ENCODE measurements at places on chromosomes 4 and X.

- DNase-seq = no peak
These were observed 158.5 kb downstream of the SH3KBP1 start for GRCh38 chrX:19728915-19729314.

DNA sequence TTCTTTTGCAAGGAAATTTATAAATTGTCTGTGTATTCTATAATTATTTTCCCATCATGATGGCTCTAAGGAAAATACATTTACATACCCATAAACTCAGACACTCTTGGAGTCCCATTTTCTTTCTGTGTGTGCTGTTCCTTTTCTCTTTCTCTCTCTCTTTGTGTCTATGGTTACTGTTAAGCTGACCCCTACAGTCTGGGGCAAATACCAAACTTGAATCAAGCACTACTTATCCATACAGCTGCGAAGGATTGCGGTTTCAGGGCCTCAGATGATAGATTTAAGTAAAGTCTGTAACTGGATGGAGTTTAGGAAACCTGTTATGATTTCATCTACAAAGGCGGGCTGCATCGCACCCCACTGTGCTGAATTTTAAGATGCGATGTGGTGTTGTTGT lies 150.2 kb downstream of the SHROOM3 start:
- no peak for DNase-seq

GRCh38 chr4:139692309-139693012 lies 26.8 kb downstream of the MGST2 start:
- no peak for DNase-seq

- DNase-seq = no peak
These were observed 3.2 kb downstream of the HTRA3 start for GRCh38 chr4:8272472-8273428.

- DNase-seq = peak; percentile 3
These were observed 768 bp upstream of the CDKL5 start for GRCh38 chrX:18424482-18425198.

DNA sequence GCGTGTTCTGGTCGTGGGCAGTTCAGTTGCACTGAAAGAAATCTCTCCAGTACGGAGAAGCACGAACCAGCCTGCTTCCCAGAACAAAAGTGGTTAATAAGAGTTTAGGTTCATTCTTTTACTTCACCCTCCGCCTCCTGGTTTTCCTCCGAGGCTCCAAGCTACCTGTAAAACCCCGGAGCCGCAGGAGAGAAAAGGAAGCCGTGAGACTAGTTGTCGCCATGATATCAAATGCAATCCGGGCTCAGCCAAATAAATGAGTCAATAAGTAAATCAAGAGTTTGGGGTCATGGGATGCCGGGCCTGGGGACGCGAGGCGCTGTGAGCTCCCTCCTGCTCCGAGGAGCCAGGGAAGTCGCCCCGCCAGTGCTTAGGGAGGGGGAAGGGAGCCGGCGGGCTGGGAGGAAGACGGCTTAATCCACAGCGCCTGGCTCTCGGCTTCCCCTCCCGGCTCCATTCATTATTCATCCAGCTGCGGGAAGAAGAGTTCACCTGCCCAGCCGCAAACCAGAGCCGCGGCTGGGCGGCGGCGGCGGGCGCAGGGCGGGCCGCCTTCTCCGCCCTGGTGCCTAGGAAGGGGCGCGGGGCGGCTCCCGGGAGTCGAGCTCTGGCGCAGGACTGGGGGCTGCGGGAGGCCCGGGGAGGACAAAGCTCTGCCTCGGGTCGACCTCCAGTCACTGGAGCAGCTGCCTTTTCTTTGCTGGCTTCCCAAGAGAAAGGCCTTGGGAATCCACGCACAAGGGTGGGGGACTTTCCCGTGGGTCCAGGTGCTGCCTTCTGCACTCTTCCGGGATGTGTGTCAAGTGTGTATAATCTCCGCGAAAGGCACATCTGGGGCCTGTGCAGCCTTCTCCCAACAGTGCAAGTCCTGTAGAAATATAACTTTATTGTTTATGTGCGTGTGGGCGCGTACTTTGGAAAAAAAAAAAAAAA lies 1.7 kb downstream of the FRAS1 start:
- DNase-seq = no peak

GRCh38 chrX:108264376-108264775 lies 172.8 kb downstream of the ATG4A start:
- no peak for DNase-seq

- no peak for DNase-seq
These were observed 11.6 kb upstream of the RAB28 start for GRCh38 chr4:13495753-13496152.

GRCh38 chr4:47120783-47121182 lies 89.4 kb downstream of the GABRB1 start:
- DNase-seq = no peak

DNA sequence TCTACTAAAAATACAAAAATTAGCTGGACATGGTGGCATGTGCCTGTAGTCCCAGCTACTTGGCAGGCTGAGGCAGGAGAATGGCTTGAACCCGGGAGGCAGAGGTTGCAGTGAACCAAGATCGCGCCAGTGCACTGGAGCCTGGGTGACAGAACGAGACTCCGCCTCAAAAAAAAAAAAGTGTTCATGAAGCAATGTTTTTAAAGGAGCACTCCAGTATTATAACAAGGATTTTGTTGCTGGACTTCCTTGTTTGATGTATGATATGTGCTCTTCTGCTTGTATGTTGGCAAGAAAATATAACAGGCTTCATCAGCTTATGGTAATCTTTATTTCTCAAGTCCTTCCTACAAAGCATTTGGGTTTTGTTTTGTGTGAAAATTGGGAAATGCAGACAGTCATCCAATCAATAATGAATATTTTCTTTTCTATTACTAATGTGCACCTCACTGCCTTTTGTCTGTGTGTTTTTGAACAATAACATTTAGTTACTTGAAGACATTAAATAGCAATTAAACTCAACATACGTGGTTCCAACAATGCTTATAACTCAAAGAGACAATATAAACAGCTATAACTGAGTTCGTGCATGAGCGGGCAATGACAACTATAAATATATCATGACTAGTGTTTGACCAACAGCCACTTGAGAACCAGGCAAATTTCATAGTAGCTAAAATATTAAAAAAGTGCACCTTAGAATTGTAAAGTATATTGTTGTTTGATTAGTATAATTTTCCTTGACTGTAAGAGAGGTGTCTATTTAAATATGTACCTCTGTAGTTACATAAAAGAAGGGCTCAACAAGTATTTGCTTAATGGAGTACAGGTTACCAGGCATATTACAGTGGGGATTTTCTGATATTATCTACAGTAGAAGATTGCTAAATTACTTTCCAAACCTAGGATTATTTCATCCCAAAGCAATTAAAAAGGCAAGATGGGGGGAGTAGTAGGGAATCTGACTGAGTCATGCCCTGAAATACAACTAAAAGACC lies 210.7 kb downstream of the PPP3CA start:
- DNase-seq = no peak

GRCh38 chr4:10722957-10723356 lies 38.4 kb upstream of the CLNK start:
- no peak for DNase-seq

DNA sequence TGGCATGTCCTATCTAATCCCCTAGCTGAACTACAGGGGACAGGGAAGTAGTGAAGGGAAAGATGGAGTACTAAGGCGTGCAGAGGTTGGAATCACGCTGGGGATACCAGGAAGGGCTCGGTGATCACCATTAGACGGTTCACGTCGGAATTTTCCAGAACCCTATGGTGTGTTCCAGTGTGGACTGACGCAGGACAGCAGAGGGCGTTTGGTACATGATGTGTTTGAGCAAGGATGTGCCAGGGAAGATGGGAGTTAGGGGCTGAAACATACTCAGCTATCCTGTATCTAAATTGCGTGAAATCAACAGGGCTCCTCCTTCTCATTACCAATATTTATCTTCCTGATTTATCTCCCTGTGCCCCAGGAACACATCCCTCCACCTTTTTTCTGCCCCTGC lies 33.7 kb downstream of the PRPS2 start:
- DNase-seq = no peak

- no peak for DNase-seq
These were observed 307.2 kb upstream of the NR3C2 start for GRCh38 chr4:148749403-148749802.

- no peak for DNase-seq
These were observed 19.7 kb downstream of the HERC6 start for GRCh38 chr4:88398381-88398780.

- no peak for DNase-seq
These were observed 2.6 kb downstream of the UNC5C start for GRCh38 chr4:95546221-95546620.

GRCh38 chr4:145825255-145825654 lies 113.4 kb downstream of the ZNF827 start:
- DNase-seq = no peak

DNA sequence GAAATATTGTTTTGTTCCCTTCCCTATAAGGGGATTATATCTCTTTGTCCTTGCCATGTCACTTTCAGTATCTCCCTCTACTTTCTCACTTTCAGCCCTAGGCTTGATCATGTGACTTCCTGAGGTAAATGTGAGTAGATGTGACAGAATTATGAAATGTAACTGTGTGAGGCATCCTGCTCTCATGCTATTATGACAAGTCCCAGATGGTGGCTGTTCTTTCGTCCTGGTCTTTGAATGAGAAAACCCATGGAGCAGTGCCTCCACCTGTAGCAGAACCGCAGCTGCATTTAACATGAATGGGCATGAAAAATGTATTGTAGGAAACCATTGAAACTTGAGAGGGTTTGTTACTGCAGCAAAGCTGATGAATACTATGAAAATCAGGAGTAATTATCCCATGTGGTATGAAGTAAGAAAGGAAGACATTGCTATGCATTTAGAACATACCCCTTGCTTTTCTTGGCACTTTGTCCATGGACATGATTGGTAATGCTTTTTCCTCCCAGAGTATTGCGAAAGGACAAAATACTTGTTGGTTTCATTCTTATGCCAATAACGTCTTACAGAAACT lies 202.2 kb upstream of the GPRIN3 start:
- DNase-seq = no peak

GRCh38 chrX:42269186-42269585 lies 345.8 kb upstream of the CASK start:
- DNase-seq = no peak

DNA sequence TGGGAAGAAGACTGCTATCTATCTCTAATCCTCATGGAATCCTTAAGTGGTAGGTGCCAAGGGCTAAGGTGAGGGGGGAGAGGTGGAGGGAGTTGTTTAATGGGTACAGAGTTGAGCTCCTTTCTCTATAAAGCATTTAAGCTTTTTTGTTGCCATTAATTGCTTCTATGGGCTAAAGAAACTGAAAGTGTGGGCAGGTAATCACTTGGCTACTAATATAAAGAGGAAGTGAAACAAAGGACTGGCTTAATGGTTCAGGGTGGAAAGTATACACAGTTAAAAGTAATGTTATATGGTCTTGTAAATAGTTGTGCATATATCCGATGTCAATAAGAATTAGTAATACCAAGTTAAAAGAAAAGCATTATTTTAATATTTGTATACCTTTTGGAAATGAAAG lies 83.9 kb downstream of the POLA1 start:
- no peak for DNase-seq

GRCh38 chr4:38668203-38668971 lies 4.4 kb downstream of the KLF3 start:
- DNase-seq = no peak

GRCh38 chr4:70153937-70154336 lies at the start of gene PRR27:
Gene PRR27 (plus strand): TSS chr4:70154237. CDS start chr4:70154376, 139 bp downstream.
- DNase-seq = no peak

- no peak for DNase-seq
These were observed 64.7 kb downstream of the NBDY start for GRCh38 chrX:56793521-56794320.

GRCh38 chr4:15402146-15402545 lies 25.7 kb upstream of the C1QTNF7 start:
- no peak for DNase-seq

DNA sequence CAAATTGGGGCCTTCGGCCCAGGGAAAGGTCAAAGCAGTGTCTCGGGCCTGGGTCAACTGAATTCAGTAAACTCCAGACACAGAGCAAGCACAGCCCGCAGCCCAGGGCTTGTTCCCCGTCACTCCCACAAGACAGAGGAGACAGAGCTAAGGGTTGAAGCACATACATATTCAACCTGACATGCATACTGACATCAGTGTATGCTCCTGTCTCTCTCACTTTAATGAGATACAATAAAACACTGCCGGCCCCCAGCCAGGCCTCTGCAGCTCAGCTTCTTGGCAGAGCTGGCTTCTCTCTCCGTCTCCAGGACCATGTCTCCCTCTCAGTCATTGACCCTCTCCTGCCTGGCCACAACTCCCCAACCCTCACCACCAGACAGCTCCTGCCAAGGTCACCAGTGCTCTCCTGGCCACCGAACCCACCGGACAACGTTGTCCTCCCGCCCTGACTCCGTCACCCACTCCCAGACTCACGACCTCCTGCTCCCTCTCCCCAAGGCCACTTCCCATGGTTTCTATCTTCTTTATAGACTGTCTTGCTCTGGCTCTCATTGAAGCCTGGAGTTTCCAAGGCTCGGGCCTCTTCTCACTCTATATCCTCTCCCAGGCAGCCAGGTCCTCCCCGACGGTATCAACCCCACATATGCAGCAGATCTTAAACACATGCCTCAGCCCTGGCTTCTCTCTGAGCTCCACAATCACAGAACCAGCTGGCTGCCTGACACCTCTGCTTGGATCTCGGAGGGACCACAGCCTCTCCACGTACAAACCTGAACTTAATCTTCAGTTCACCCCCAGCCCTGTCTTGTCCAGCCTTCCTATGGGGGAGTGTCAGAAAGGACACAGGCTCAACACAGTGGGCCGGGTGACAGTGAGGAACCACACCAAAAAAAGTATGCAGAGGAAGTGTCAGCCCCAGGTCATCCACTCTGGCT lies 67.7 kb upstream of the C4orf50 start:
- DNase-seq = no peak

- DNase-seq = no peak
These were observed 119.3 kb downstream of the AFF1 start for GRCh38 chr4:87053802-87054767.

- DNase-seq = no peak
These were observed 277.8 kb upstream of the MAGEB18 start for GRCh38 chrX:25860322-25860721.

DNA sequence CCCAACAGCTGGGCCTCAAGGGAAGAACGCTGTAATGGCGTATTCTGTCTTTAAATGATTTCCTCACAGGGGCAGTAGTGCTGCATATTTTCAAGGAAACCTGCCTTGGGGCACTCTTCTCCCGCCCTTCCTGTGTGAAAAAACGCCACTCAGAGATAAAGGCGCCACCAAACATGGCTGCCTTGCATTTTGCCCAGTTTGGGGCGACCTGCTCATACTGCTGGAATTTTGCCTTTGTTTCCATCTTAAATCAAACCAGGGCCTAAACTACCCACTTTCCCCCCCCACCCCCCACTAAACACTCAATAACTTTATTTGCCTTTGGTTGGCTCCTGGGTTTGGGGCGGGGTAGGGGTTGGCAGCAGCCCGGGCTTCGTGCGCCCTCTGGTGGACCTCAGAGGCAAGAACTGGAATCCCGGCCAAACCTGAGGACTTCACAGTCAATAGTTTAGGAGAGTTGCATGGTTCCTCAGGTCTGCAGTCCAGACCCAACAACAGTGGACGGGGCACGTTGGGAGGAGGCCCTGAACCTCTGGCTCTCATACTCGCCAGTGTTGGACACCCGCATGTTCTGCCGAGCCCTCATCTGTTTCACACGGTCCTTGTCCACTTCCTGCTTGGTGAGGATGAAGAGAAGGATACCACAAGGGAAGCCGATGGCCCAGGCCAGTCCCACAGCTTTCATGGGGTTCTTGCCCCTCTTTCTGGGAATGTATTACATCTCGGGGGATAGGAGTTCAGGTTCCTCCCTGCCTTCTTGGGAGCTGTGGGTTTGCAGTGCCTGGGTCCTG lies 220.1 kb upstream of the STK26 start:
- DNase-seq = no peak

- DNase-seq = no peak
These were observed 216.6 kb upstream of the SLC7A11 start for GRCh38 chr4:138458751-138459150.

All from activated T-helper 1 cell treated with anti-CD3 and anti-CD28 coated beads, Interleukin-2, amount 50 U/mL, for 16 hours (primary cell).